ENCODE measurements at places on chromosomes 2 and 18.

- no peak for DNase-seq
These were observed 200.1 kb upstream of the DTNA start for GRCh38 chr18:34509879-34510586.

- no peak for DNase-seq
These were observed 112.1 kb downstream of the ACAA2 start for GRCh38 chr18:49701190-49701589.

- DNase-seq: no peak
These were observed 85.8 kb downstream of the UXS1 start for GRCh38 chr2:106108351-106108750.

DNA sequence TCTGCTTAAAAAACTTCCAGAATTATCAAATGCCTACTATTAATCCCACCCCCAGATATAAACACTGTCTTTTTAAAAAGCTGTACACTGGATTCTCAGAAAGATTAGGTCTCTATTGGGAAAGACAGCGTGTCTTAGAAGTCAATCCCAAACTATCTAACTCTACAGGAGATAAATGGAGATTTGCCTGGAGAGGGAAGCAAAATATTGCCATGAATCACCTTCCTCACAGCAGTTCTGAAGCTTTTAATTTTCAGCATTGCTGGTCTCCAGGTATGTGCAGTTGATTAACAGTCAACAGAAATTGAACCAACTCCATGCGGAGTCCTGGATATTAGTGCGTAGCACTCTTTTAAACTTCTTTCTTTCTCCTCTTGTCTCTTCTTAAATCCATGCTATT is 122.2 kb downstream of the DSC3 start:
- no peak for DNase-seq

- DNase-seq: no peak
These were observed 222.4 kb upstream of the OSR1 start for GRCh38 chr2:19580830-19581229.

DNA sequence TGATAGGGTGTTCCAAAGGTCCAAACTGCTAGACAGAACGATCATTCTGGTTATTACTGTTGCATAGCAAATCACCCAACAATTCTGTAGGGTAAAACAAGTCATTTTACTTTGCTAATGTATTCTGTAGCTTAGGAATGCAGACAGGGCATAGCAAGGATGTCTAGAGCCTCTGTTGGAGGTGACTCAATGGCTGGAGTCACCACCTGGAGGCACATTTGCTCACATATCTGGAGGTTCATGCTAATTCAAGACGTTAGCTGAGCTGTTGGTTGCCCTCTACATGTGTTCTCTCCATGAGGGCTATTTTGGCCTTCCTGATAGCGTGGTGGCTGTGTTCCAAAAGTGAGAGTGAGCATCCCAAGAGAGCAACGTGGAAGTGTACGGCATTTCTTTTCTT is 22.5 kb upstream of the ST8SIA3 start:
- no peak for DNase-seq

DNA sequence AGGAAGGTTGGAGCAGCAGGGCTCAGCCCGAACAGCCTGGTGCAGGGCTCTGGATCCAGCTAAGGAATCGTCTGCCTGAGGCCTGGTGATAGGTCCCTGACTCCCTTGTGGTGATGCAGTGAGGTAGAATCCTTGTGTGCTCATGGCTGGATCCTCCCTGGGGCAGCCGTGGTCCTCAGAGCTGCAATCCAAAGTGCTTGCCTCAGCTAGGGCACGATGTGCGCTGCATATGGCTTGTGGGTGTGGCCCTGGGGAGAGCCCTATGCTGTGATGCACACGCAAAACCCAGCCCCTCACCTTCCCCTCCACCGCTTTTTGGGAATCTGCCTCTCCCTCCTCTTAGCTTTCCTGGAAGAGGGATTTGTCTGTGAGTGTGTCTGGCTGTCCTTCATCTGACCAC is 142.2 kb downstream of the DYSF start:
- DNase-seq: no peak

DNA sequence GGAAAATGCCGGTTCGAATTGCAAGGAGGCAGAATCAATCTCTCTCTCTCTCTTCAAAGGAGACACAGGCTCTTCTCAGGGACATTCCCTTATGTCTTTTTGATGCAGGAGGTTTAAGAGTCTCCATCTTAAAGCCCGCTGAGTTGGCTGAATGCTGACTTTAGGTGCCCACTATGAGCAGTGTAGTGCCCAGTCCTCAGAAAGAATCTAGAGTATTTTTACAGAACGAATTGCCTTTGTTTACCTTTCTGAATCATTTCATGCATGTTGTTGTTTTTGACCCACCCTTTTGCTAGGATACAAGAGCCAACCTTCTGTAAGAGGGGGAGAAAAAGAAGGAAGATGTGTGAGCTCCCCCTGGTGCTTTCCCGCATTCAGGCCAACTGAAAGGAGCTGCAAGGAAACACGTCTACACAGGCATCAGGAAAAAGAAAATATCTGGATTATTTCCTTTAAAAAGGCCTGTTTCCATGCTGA is 193.5 kb upstream of the TCF4 start:
- peak; percentile 75 for DNase-seq

- DNase-seq: no peak
These were observed 109.0 kb downstream of the LAMA3 start for GRCh38 chr18:23798249-23798648.

DNA sequence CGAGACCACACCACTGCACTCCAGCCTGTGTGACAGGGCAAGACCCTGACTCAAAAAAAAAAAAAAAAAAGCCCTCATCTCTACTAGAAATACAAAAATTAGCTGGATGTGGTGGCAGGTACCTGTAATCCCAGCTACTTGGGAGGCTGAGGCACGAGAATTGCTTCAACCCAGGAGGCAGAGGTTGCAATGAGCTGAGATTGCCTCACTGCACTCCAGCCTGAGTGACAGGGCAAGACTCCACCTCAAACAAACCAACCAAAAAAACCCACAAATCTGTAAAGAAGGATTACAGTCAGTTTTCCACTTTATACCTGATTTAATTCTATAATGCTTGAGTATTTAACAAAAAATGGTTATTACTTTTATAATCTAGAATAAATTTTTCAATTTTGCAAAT is 9.7 kb downstream of the DARS1 start:
- DNase-seq: no peak

- no peak for DNase-seq
These were observed 25.5 kb downstream of the PLEK start for GRCh38 chr2:68390586-68390985.

- peak; percentile 9 for DNase-seq
These were observed 76.2 kb downstream of the CHRNA1 start for GRCh38 chr2:174688079-174688478.

DNA sequence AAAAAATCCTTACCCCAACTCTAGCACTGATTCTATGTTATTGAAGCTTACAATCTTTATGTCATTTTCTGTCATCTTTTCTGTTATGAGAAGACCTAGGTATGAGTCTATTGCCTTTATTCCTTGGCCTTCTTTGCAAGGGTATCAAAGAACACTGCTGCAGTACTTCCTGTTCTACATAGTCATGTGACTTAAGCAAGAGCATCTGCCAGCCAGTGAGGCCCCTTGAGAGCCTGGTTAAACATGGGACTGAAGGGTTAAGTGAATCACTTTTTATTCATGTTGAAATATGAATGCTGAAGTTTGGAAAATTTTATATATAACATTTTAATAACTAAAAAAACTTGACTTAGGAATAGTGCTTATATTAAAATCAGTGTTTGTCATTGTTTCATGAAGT is 844 bp upstream of the CPS1 start:
- DNase-seq: no peak

- DNase-seq: no peak
These were observed 590.2 kb upstream of the SETBP1 start for GRCh38 chr18:44090453-44090852.

GRCh38 chr2:134217924-134218323 is 35.9 kb upstream of the MGAT5 start:
- no peak for DNase-seq

DNA sequence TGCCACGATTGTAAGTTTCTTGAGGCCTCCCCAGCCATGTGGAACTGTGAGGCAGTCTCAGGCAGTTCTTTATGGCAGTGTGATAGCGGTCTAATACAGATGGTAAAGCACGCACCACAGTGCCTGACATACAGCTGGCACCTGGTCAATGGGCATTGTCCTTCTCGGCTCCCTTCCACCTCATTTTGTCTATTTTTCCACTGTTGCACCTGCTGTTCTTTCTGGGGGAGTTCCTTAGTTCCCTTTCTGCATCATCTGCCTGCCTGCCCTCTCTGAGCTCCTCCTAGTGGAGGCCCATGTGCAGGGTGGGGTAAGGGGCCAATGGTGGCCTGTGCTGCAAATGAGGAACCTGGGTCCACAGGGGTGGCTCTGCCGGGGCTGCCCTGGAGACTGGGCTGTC is 157.6 kb downstream of the LPIN1 start:
- no peak for DNase-seq

DNA sequence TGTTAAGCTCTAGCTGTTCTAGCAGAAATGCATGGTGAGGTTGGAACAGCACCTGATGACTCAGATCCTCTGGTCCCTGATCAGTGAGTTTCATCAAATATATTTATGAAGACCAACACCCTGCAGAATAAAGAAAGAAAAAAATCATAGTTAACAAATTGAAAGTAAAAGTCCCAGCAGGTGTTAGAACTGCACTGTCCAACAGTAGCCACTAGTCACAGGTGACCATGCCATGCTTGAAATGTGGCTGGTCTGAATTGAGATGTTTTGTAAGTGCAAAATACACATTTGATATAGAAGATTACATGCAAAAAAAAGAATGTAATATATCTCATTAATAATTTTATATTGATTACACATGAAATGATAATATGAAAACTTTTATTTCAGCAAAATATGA is 1010.7 kb upstream of the ZEB2 start:
- no peak for DNase-seq

GRCh38 chr18:79542876-79543750 is 136.5 kb upstream of the CTDP1 start:
- no peak for DNase-seq

- DNase-seq: no peak
These were observed 241.2 kb downstream of the RPIA start for GRCh38 chr2:88932686-88933085.

DNA sequence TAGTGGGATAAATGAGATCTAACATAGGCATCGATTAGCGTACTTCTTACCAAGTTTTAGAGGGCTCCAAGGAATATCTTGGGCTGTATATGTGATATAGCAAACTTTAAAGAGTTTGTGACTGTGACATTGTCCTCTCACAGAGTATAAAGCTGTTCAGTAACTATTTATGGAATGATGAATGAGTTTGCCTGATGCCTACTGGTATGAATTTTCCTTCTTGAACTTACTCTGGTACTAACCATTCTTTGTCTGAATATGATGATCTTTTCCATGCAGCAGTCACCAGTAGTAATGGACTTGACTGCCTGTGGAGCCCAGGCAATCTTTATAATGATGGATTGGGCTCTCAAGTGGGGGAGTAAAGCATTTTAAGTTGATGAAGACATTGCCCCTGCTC is 120.5 kb downstream of the PARD3B start:
- DNase-seq: no peak

DNA sequence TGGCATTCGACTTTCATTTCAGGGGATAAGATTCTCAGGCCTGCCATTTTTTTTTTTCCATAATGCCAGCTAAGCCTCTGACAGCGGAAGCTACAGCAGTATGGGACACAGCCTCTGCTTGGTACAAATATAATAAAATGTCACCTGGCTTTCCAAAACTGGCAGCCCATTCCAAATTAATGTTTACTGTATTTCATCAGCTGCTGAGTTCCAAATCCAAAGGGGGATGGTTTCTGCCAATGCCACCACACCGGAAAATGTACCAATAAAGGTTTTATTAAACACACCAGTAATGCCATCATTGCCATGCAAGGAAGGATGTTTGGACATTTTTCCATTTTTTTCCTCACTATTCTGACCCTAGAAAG is 275.8 kb upstream of the CCDC68 start:
- no peak for DNase-seq

GRCh38 chr18:43744960-43745745 is 467.9 kb upstream of the SYT4 start:
- no peak for DNase-seq

GRCh38 chr2:177489719-177490301 is 97.2 kb downstream of the AGPS start:
- DNase-seq: peak; percentile 4

- no peak for DNase-seq
These were observed 28.1 kb downstream of the EXOC6B start for GRCh38 chr2:72797740-72798139.

DNA sequence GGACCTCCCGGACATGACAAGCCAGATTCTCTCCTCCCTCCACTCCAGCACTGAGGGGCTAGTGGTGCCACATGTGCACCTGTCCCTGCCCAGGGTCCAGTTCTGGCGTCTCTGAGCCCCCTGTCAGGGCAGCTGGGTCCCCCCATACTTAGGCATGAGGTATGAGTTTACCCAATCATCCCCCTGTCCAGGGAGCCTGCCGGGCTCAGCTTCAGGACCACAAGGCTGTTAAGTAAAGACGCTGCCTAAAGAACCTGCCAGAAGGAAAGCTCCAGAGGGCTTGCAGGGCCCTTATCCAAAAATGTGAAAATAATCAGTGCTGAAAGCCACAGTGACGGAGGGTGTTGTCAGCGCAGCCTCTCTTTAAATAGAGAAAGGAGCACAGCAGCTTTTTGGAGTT is 40.0 kb downstream of the SH3BP4 start:
- no peak for DNase-seq

DNA sequence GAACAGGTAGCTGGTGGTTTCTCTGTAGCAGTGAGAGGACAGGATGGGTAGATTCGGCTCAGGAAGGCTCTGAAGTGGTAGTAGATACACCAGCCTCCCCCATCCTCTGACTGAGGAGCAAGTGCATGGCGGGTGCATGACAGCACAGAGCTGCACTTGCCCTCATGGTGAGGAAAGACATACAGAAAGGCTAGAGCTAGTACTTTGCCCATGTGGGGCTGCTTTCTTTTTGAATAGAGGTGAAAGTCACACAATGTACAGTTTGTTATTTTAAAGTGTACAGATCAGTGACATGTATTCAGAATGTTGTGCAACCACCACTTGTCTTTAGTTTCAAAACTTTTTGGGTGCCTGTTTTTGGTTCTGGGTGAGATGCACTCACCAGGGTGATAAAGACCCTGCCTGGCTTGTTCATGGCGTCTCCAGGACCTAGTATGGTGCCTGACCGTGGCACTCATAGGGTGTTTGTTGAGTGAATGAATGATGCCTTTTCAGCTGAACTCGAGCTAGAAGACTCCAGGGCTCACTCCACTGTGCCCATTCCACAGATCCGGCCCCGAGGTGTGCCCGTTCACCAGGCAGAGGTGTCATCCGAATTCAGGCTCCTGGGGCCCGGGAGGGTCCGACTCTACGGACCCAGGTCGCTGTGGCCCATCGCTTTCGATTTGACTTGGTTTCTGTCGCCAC is 421 bp upstream of the VAMP5 start:
- no peak for DNase-seq

DNA sequence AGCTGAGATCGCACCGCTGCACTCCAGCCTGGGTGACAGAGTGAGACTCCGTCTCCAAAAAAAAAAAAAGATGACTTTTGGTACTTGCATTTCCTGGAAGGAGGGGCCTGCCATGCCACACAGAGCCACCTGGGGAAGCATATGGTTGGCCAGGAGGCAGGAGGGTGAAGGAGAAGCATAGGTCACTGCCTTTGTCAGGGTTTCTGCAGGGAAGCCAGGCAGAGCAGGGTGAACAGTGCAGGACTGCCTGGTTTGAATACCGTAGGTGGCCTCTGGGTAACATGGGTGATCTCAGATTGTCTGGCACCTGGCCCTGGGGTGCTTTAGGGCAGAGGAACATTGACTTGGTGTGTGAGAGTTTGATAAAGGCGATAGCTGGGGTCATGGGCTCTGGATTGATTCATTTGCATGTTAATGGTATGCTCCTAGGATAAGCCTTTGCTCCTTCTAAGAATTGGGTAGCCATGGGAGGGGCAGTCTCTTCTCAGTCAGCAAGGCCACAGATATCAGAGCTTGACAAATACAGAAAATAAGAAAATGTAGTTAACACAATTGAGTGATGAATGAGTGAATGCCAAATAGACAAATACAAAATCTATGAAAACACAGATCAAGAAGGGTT is 124.0 kb upstream of the SEC11C start:
- no peak for DNase-seq
